Thoracic aorta (tissue), 2 donors: ENCODE measurements at places on chromosomes 6 and 20. TPM values are rescaled to one million over a fixed set of nuclear protein-coding genes. Genes with fewer than 3 reads are reported as not detected.
A peak's percentile ranks its signal among the peaks of the same experiment; 100 is the strongest.

- no peak for DNase-seq
Observed at GRCh38 chr20:2307136-2307535, 11.3 kb downstream of the TGM3 start.

GRCh38 chr6:149342525-149342924, 25.0 kb downstream of the TAB2 start:
- DNase-seq = no peak

GRCh38 chr6:169503422-169504152, 198.2 kb downstream of the WDR27 start:
- DNase-seq = no peak

- DNase-seq = no peak
Observed at GRCh38 chr20:23061734-23062561, 12.5 kb upstream of the THBD start.

DNA sequence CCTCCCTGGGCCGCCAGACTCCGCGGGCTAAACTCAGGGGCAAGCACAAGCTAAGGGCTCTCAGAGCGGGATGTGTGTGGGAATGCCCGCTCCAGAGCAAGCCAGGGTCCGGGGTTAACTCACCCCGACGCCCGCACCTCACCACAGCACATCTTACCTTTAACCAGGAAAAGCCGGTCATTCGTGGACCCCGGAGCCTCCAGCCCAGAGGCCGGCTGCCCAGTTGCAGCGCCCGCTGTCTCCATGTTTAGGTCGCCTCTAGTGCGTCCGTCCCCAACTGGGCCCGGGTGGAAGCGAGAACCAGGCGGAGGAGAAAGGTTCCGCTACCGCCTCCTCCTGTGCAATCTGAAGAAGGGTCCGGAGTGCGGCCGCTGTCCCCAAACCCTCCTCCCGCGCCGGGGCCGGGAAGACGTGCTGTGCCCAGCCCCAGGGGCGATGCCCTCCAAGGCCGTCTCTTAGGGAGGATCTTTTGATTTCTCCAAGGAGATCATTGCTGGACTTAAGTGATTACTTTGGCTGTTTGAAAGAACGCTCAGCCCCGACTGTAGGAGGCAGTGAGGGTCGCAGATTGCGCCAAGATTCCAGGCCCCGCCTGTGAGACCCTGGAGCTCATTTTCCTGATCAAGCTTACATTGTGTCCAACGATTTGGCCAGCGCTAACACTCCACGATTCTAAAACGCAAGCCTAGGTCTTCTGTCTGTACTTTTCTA, at the start of gene TMEM242:
Gene TMEM242 (minus strand): TSS at position 265 of the 711 bp plus-strand sequence. CDS start 20 bp downstream, at position 245.
- DNase-seq = peak; percentile 72

GRCh38 chr6:166202321-166202733, 34.7 kb upstream of the TBXT start:
- DNase-seq = no peak

- DNase-seq = no peak
Observed at GRCh38 chr6:89992818-89993217, 98.5 kb downstream of the GJA10 start.

DNA sequence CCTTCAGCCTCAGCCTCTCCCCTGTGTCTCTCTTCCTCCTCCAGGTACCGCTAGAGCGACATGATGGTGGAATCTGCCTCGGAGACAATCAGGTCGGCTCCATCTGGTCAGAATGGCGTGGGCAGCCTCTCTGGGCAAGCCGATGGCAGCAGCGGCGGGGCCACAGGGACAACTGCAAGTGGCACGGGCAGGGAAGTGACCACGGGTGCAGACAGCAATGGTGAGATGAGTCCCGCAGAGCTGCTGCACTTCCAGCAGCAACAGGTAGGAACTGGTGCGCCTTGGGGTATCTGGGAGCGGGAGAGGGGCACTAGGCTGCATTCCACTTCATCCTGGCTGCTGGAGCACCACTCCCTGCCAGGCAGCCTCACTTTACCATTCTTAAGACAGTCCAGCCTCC, 19.5 kb downstream of the FOXP4 start:
- no peak for DNase-seq

GRCh38 chr6:163485388-163485851, 70.9 kb downstream of the QKI start:
- DNase-seq = no peak

DNA sequence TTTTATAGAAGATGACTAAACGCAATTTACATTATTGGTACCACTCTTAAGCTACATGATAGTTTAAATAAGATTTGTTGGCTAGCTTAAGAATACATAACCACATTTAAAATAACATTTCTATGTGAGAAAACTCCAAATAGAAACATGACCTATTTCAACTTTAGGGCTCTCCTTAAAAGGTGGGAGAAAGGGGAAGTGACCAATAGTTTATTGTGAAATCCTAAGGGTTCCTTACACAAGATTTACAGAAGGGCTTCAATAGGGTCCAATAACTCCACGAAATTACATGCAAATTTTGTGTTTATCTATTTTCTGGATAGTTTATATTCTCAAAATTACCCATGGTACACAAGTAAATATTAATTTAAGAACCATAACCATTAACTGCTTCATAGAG, 91.6 kb upstream of the DST start:
- no peak for DNase-seq

DNA sequence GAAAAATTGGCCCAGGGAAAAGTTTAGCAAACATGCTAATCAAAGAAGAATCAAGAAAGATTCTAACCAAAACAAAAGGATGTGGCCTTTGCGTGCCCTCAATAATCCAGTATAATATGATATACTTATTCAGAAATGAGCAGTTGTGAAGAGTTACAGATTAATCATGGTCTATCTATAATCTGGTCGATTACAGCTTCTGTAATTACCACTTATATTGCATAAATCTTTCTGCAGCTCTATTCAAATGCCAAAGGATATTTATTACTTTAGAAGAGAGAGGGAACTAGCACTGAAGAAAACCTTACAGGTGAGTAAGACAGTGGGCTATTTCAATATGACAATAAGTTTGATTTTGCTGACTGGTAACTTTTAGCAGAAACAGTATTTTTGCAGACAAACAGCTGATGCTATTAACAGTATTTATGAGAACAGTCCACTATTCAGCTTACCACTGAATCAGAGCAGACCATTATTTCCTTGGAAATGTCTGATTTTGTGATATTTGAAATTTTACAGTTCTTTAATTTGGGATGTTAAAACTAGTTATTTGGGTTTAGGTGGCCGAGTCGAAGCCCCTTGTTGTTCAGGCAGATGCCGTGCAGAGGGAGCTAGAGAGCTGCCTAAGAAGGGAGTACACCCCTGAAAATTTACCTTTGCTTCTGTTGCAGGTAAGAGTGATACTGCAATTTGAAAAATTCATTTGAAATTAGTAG, 92.2 kb downstream of the CEP57L1 start:
- DNase-seq = no peak

DNA sequence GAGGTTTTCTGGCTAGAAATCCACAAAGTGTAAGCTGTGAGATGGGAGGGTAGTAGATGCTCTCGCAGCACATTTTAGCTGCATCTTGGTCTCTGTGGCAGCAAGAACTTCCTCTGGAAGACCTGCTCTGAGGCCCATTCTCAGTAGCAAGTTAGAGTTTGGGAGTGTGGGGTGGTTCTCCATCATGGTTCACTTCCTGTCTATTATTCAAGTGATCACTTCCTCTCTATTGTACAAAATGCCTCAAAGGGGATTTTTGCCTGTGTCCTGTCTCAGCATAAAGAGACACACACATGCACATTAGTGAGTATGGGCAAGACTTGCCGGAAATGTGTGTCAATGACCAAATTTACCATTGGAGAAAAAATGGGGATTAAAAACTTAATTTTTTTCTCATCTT, 42.5 kb downstream of the LYRM2 start:
- no peak for DNase-seq

The PHACTR3 gene
- not detected for total RNA-seq

The SMPDL3A gene
- total RNA-seq = 4.2 TPM
